Stimulated activated naive CD8-positive, alpha-beta T cell treated with anti-CD3 and anti-CD28 coated beads, Interleukin-15, Interleukin-2, amounts not matched to agents 100 U/mL and 50 U/mL, for 24 hours (primary cell): ENCODE measurements at places on chromosomes 5 and 9.

DNA sequence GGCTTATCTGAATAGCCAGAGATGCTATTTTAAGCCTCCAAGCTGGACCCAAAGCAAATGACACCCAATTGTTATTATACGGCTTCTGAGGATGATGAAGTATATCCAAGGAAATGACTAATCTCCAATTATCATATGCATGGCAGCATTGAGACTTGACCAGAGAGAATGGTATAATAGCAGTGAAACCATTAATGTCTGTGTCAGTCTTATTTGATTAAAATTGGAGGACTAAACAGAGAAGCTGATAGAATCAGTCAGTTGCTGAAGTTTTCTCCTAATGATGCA lies 200.5 kb downstream of the EFNA5 start:
- no peak for DNase-seq

DNA sequence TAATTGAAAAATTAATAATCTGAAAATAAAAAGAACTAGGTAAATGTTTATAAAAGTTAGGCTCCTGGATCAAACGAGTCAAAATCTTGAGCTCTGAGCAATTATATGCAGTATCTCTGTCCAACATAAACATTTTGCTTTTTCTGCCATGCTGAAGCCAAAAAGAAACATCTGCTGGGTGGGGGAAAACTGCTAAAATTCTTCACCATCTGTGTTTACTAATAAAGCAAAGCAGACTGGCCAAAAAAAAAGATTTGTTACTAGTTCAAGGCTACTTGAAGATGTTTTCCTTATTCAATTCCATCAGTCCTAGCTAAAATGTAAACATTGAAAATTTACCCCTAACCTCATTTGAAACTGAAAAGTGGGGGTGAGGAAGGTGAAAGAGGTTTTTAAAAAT lies 29.7 kb downstream of the GTF3C4 start:
- DNase-seq: no peak

GRCh38 chr5:60196385-60197113 lies 303.0 kb upstream of the PDE4D start:
- DNase-seq: no peak

- DNase-seq: no peak
Observed at GRCh38 chr9:131583836-131584555, 38.7 kb downstream of the PRRT1B start.

GRCh38 chr5:50365426-50366251 lies 75.4 kb downstream of the EMB start:
- no peak for DNase-seq

GRCh38 chr5:3596261-3596825 lies 711 bp downstream of the IRX1 start:
- no peak for DNase-seq

DNA sequence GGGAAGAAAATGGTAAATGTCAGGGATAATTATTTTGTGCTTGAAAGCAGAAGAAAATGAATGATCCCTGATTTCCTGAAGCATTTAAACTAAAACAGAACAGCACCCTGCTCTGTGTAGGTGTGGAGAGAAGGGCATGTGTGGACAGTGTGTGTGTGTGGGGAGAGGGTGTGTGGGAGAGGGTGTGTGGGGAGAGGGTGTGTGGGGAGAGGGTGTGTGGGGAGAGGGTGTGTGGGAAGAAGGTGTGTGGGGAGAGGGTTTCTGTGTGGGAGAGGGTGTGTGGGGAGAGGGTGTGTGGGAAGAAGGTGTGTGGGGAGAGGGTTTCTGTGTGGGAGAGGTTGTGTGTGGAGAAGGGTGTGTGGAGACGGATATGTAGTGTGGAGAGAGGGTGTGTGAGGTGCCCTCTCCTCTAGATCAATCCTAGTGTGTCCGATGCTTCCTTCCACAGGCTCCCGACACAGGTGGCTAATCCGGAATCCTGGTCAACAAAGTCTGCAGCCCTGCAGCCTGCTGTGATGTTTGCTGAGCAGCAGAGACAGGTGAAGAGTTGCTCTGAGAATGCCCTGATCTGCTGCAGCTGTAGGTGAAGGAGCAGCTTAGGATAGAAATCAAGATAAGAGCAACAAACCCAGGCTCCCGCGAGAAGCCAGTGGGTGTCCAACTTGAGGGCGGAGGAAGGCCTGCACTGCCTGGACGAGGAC lies 15.5 kb downstream of the IRX4 start:
- no peak for DNase-seq
